Cerebellar cortex (tissue), 1 donor: ENCODE measurements at places on chromosomes 13 and 19.

- no peak for DNase-seq
These were observed 78.1 kb downstream of the CHST8 start for GRCh38 chr19:33699754-33700407.

- no peak for DNase-seq
These were observed 117.2 kb upstream of the ARGLU1 start for GRCh38 chr13:106685143-106685542.

GRCh38 chr13:36038785-36039555, 92.2 kb downstream of the DCLK1 start:
- no peak for DNase-seq

DNA sequence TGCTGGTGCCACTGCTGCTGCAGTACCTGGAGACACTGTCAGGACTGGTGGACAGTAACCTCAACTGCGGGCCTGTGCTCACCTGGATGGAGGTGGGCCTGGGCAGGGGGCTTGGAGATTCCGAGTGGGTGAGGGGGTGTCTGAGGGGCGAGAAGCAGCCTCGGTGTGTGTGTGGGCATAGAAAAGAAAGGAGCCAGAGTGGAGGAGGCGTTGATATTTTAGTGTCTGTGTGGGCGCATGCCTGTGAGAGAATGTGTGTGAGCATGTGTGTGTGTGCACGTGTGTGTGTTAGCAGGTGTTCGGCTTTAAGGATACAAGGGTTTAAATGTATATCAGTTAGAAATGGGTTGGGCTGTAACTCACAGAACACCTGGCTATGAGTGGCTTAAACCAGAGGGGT, 3.7 kb downstream of the ARHGAP33 start:
- no peak for DNase-seq

DNA sequence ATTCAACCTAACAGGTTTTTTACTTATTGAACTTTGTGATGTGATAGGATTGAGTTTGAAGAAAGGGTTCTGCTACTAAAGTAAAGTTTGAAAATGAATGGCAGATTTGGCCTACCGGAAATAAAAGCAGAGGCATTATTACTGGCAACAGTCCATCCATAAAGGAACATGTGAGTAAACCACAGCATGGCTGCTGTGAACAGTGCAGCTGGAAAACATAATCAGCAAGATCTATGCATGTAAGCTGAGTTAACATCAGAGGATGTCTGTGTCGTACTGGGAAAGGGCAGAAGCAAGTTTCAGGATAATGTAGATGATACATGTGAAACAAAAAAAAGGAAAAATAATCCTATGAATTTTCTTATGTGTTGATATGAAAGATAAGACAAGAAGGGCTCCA, 87.6 kb downstream of the CYSLTR2 start:
- no peak for DNase-seq

GRCh38 chr19:33674626-33675367, 53.0 kb downstream of the CHST8 start:
- DNase-seq = no peak

DNA sequence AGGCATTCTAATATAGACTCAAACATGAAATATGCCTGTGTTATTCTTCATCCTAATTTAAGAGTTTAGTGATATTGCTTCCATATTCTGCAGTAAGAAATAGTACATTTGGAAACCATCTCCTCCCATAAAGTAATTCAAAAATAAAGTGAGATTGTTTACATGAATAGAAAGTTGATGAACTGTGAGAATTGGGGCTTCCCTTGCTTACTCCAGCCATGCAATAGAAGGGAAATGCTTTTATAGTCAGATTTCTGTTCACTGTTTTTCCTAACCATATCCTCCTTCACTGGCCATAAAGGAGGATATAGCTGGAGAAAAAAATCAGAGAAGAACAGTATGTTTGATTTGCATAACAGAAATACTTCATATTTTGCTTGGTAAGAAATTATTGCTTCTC, 7.8 kb downstream of the LRCH1 start:
- no peak for DNase-seq

DNA sequence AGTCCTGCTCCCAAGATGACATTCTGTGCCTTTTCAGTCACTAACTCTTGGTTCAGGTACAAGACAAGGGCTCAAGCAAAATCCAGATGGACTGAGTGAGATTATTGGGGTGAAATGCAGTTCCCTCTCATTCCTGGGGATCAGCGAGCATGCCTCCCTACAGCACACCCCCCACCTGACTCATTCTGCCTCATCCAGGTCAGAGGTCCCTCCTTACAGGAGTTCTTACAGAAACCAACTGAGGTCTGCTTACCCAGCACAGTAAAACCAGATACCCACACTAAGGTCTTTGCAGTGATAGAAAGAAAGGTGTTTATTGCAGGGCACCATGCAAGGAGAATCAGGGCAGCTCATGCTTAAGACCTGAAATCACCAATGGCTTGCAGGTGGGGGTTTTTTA, 21.6 kb upstream of the MRI1 start:
- DNase-seq = no peak
